Activated naive CD4-positive, alpha-beta T cell treated with anti-CD3 and anti-CD28 coated beads, Interleukin-2, amount 50 U/mL, for 16 hours (primary cell): ENCODE measurements at places on chromosomes 4 and X.

DNA sequence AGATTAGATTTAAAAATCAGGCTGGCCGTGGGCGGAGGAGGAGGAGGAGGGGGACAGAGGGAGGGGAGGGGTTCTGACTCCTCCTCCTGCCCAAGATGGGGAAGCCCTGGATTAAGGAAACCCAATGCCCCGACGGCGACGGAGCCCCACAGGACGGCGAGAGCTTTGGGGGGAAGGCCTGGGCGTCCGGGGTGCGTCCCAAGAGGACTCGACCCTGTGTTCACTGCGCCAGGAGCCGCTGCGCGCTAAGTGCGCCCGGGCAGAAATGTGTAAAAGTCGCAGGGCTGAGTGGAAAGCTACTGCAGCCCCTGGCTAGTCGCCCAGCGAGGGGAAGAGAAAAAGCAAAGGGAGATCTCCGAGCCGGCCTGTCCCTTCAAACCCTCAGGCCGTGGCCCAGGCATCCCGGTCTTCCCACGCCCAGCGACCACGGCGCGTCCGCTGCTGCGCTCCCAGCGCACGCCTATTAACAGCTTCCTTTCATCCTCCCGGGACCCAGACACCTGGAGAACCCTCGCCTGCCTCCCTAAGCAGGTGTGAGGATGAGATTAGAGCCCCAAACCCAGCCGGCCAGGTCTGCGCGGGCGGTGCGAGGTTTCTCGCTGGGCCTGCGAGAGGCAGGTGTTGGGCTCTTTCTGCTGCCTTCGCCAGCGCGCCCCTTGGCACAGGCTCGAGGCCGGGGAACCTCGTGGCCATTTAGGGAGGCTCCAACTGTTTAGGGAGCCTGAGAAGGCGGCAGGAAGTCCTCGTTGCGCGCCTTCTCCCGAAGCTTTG is 1.4 kb upstream of the RPS6KA3 start:
- peak; percentile 12 for DNase-seq

DNA sequence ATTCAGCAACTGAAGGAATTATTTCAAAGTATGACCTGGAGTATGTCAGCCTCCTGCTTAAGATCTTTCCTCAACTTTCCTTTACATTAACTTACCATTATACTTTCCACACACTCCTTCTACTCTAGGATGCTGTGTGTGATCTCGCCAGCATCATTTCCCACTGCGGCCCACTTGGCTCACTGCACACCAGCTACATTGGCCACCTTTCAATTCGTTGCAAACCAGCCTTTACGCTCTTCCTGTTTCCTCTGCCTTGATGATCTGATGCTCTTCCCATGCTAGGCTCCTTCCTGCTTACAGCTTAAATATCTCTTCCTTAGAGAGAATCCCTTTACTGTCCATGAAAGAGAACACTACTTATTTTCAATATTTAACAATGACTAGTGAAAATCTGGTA is 95.1 kb downstream of the GPM6A start:
- no peak for DNase-seq

DNA sequence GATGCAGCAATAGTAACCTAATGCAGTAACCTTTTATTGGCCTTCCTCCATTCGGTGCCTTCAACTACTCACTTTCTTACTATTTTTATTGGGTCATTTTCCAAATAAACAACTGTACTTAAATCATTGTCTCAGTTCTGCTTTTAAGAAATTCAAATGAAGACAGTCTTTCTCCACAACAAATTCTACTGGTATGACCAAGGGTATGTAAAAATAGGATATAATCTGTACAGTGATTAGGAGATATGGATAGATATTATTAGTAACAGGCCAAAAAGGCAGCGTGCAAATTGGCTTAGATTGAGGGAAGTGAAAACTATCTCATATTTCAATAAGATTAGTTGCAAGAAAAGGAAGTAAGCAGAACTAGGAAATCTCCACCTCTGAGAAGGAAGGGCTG is 177.4 kb upstream of the PPP1R2C start:
- DNase-seq, result no peak

GRCh38 chr4:92014067-92014466 is 289.7 kb upstream of the GRID2 start:
- no peak for DNase-seq

DNA sequence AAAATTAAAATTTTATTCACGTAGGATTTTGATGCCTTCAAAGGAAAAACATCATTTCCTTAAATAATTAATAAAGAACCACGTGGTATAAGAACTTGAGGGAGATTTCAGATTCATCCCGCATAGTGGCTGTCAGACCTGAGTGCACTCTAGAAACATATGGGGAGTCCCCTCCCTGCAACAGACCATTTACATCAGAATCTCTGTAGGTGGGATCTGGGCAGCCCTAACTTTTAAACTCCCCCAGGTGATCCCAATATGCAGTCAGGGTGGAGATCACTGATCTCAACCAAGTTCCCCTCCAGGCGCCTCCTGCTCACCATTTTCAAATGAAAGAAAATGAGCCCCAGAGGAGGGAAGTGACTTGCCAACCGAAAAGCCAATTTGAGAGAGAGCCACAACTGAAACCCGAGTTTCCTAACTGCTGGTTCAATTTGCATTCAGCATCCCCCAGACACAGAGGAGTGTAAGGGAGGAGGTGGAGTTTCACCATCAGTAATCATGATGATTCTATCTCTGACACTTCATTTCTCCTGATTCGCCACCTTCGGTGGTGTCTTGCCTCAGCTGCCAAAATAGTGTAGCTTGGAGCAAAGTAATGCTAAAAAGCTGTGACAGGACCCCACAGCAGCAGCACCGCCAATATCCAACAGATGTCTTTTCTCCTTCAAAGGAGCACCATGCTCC is 11.4 kb downstream of the RNF150 start:
- DNase-seq, result no peak

GRCh38 chr4:188032583-188032982 is 37.0 kb downstream of the ZFP42 start:
- DNase-seq, result no peak

- peak; percentile 32 for DNase-seq
These were observed 569 bp upstream of the FHL1 start for GRCh38 chrX:136146614-136147314.

DNA sequence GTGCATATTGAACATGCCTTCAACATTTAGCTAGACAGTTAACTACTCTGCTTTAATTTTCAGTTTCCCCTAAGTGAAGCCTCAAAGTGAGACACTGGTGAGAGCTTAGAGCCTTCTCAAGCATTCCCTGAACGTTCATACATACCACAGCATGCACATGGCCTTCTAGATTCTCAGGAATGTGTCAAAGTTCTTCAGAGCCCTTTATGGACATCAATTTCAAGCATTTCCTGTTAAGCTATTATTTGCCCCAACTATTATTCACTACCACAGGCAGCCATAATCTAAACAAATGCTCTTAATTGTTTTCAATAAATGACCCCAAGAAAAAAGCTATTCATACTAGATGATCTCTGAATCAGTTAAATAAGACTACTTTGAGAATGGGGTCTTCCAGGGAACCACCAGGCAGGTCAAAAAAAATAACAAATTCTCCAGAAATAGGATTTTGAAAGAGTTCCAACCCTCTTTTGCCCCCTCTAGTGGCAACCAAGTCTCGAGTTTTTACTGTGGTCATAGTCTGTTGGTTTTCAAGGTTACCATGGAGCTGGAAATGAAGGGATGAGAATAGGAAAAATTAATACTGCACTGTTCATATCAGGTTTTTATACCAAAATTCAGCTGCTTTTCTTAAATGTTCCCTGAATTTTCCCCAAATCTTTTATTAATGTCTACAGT is 235.4 kb downstream of the RAB28 start:
- no peak for DNase-seq

DNA sequence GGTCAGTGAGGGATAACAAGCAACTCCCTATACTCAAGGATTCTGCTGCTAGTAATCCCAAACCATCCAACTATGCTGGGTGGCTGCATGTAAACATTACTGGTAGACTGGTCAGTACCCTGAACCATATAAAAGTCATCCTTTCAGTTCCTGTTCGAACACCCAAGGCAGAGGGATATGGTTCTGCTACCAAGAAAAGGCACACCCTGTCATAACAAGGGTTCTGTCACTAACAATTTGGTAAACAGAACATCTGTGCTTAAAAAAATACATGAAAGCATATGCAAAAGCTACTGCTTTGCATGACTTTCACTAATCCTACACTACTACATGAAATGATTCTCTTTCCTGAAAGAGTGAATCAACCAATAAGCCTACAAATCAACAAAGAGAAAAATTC is 76.8 kb upstream of the MCF2 start:
- DNase-seq, result no peak

DNA sequence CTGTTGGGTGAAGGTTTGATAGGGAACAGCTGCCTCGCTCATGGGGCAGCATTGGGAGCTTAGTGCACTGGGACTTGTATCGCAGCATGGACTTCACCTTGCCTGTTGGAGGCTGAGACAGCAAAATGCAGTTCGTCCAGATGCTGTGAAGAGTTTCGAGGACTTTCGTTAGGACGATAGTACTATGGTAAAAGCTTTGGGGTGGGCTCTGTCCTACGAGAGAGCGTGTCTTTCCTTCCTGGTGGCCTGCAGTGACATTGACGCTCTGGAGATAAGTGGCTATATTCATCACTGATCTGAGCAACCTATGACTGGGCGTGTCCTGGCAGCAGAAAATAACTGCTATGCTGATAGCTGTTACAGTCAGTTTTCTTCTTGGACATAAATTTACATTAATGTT is 44.8 kb downstream of the ARHGAP10 start:
- no peak for DNase-seq
